NCI-H1105 (cell line): ENCODE measurements at places on chromosomes 5 and 9.

GRCh38 chr5:145903113-145903512 is 30.3 kb upstream of the GRXCR2 start:
- no peak for DNase-seq

DNA sequence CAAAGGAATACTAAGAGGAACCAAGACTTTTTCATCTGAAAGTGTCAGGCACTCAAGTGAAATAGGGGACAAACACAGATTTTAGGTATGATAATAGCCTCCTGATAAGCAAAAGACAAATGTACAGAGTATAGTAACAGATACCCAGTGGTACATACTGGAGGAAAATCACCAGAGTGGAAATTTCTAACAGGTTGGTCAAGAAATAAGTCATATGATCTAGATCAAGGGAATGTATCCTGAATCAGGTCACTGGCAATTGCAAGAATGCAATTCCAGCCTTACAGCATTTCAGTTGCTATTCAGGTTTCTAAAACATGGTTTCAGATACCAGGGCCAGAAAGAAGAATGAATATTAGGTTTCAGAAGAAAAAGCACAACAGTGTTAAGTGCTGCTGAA is 82.2 kb upstream of the SLCO6A1 start:
- no peak for DNase-seq

GRCh38 chr9:120099065-120099464 is 480.9 kb downstream of the CDK5RAP2 start:
- DNase-seq: no peak

DNA sequence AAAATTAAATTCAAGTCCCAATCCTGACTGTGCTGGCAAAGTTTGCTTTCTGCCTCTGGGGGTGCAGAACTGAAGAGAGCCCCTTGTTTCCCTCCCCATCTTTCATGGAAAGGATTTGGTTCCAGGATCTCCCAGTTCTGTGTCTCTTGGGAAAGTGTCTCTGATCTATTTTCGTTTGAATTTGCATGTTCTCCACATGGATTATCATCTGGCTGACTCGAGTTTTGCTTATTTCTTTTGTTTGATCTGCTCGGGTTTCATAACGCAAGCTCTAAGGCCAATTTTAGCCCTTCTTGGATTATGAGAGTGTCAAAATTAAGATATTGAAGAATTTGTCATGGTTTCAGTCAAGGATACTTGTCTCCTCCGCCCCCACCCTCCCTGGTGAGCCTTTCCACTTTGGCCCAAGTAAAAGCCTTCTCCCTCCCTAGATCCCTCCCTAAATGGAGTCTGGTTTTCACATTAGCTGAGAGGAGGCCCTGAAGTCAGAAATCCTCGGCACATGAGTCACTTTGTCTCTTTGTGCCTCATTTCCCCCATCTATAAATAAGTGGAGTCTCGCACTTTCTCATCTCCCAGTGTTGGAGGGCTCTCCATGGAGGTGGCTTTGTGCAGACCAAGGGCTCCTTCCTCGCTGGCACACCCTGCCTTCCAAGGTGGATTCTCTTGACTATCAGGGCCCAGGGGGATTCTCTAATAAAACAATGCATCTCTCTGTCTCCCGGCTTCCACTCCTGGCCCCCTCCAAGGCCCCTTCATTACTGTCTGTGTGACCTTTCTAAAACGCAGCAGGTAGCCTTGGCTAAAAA is 17.3 kb downstream of the ADRB2 start:
- no peak for DNase-seq

- DNase-seq: no peak
Observed at GRCh38 chr5:93595420-93596147, 12.6 kb downstream of the NR2F1 start.

GRCh38 chr9:137083394-137084004 is 3.3 kb upstream of the MAN1B1 start:
- DNase-seq: no peak

DNA sequence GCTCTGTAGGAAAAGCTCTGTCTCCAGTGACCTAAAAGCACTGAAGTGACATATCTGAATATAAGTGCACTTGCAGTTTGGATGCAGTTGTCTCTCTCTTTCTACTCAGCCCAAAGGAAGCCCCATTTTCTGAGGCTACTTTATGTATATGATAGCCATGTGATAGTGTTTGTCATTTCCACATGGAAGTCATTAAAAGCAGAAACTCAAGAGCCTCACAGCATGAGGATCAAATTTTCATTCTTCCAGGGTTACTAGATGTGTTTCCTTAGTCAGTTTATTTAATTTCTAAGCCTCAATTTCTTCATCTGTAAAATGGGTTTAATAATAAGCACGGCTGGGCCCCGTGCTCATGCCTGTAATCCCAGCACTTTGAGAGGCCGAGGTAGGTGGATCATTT is 36.7 kb downstream of the RNF44 start:
- DNase-seq: no peak

GRCh38 chr5:169004551-169004950 is 296.4 kb downstream of the SLIT3 start:
- DNase-seq: no peak

DNA sequence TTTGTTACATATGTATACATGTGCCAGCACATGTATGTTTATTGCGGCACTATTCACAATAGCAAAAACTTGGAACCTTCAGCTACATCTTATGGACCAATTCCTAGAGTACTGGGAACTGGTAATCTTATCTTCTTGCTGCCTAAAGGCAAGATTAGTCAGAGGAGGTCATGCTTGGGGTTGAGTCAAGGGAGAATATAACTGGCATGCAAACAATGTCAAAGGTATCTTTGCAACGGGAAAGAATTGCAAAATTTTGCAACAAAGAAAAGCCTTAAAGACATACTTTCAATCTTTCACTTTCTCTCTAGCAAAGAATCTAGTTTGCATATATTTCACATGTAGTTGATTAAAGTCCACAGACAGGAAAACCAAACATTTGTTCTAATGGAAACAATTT is 145.2 kb downstream of the EDIL3 start:
- DNase-seq: no peak

GRCh38 chr9:33946779-33947535 is 101.7 kb downstream of the UBAP2 start:
- no peak for DNase-seq

GRCh38 chr5:173693670-173694069 is 77.2 kb upstream of the BOD1 start:
- DNase-seq: no peak

DNA sequence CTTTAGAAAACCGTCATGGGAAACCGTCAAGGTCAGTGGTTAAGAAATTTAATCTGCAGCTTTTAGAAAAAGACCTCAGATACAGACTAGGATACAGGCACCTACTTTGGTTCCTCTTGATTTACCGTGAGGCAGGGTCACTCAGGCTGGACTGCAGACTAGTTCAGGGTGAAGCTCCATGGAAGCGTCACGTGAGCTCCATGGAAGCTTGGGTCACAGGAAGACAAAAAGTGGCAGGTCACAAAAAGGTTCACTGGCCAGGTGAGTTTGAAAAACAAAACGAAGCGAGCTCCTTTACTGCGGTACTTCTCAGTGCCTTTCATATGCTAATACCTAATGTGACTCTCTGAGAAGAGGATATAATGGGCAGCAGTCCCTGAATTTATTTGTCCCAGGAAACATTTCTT is 43.0 kb downstream of the PRRC2B start:
- no peak for DNase-seq

DNA sequence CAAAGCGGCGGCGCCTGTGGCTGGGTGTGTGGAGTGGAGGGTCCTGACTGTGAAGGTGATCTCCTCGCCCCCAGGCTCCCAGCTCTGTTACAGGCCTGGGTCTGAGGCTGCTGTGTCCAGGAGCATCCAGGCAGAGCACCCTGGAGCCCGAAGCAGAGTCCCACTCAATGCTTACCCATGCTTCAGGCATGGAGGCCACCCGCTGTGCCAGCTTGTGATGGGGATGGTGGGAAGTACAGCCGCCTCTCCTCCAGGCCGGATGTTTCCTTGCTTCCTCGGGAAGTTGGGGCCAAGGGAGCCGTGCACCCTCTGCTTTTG is 255.9 kb upstream of the IRX1 start:
- no peak for DNase-seq

- no peak for DNase-seq
Observed at GRCh38 chr9:87642330-87643106, 83.4 kb upstream of the CTSL start.

GRCh38 chr5:80934751-80935150 is 25.4 kb upstream of the RASGRF2 start:
- DNase-seq: no peak

GRCh38 chr5:72163349-72163983 is 56.2 kb downstream of the MAP1B start:
- DNase-seq: no peak

DNA sequence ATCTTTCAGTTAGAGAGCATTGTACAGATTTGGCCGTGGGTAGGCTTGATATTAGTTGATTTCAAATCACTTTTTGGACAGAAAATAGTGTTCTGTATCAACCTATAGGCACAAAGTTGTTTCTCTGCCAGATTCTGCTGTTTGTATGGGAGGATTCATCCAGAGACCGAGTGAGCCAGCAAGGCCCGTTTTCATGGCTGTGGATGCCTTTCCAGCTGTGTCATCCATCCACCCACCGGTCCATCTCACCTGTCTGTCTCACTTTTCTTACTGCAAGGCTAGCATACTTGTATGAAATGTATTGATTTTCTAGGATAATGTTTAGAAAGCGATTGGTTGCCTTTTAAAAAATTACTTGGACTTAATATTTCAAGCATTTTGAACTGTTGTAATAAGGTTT is 34.4 kb downstream of the ICE1 start:
- no peak for DNase-seq

DNA sequence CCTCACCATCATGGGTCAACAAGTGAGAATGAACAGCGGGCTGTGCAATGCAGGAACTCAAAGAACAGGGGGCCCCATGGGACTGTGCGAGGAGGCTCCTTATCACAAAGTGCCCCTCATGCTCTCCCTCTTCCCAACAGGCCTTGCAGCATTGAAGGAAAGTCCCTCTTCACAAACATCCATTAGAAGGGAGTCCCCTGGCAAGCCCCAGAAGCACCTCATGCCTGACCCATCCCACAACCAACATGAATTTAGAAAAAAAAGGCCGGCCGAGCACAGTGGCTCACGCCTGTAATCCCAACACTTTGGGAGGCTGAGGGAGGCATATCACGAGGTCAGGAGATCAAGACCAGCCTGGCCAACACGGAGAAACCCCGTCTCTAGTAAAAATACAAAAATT is 122.6 kb upstream of the FSTL4 start:
- no peak for DNase-seq

DNA sequence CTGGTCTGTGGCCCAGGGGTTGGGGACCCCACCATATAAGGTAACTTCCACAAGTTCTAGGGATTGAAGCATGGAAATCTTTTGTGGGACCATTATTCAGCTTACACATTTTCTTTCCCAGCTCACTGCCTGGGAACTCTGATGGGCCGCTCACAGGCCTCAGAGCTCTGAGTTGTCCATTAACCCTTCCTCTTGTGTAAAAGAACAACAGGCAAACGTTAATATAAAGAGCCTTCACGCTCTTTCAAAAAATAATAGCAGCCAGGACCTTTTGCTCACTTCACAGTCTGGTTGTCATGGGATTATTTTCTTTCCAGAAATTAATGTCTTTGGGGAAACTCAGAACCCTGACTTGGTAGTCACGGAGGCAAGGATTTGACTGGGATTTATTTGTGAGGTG is 443.3 kb downstream of the AGTPBP1 start:
- DNase-seq: no peak

DNA sequence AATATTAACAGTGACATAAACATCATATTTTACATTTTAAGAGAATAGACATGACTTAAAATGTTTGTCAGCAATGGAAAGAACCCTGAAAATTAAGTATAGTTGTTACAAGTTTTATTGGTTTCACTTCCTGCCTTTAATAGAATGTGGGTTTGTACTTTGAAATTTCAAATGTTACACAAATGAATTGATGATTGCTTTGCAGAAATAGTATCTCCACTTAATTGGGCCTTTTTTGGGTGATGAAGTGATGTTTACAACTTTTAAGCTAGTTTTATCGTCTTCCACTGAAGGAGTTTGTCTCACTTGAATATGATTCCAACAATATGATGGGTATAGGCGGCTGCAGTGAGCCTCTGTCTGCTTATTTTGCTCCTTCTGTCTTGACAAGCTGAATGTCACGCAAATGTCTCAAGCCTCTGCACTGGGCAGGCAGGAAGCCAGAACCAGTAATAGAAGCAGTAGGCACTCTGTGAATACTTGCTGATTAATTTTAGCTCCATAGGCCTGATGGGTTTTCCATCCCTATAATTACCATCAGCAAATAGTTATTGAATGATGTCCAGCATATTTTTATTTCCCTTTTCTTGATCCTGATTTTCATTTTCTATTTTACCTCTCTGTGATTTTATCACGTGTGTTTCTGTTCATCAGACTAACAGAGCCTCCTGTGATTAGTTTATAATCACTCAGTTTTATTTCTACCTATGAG is 10.6 kb upstream of the NR3C1 start:
- DNase-seq: no peak

GRCh38 chr5:154466671-154467070 is 11.4 kb downstream of the HAND1 start:
- DNase-seq: no peak

DNA sequence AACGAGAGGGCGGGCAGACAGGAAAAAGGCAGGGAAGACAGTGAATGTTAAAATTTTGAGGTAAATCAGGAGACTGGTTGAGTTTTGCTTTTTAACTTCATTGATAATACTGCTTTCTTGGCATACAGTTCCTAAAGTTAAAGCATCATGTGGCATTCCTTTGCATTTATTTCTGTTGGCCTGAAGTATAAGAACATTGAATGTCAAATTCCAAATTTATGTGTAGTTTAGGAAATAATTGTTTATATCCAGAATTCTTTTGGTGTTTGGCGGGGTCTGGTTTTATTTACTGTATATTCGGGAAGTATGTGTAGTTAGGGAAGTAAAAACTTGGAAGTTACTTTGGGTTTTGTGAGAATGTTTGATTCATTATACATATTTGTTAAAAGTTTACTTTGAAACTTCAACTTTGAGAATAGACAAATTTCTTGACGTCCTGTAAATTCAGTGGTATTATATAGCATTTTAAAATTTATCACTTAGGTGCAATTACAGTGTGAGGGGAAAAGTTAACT is 83.2 kb downstream of the PTPDC1 start:
- no peak for DNase-seq
